ENCODE measurements at places on chromosomes 6 and 20.

DNA sequence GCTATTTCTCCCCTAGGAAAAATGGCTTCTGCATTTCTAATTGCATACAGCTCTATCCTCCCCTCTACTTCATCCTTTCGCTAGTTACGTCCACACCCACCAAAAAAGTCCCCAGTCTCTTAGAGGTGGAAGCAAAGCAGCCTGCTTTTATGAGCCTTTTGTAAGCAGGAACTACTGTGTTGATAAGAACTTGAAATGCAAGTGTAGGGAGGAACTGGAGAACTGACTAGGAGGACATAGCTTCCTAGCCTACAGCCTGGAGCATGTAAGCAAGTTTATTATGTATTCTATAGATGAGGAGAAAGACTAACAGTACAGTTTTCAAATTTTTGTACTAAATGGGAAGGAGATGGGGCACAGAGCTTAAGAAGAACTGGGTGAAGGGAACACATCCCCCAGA is 10.3 kb downstream of the ARHGAP18 start:
- H3K4me1 ChIP-seq: no peaks in the 10 kb centered on the region
- H3K27ac ChIP-seq: no peak overlapping the region
- no peaks in the 10 kb centered on the region for H3K36me3 ChIP-seq
- DNase-seq: no peak
- H3K27me3 ChIP-seq: no peaks in the 10 kb centered on the region

DNA sequence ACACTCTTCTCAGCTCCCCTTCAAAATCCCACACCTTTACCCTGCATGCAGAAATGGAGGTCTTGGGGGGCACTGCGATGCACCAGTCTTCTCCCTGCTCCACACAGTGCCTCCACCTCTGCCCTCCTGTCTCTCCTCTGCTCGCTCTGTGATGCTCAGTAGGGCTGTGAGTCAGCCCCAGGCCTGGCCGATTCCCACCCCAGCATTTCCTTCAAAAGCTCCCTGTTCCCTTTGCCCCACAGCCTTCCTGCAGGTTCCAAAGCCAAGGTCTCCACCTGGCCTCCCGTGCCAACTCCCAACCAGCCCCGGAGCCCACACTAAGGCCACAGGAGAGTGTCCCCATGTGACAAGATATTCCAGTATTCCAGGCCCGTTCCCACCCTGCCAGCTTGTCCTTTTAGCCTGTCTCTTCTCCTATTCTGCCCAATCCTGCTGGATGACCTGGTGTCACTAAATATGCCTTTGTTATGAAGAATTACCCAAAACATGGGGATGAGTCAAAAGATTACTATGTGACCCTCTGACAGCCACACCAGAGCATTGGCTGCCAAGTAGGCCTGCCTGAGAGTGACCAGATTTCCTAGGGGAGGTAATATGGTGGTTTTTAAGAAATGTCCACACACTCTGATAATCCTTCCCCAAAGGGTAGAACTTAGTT is 118.9 kb upstream of the NXT1 start:
- no peak overlapping the region for H3K27ac ChIP-seq
- DNase-seq: peak; percentile 74
- no peaks in the 10 kb centered on the region for H3K27me3 ChIP-seq
- H3K4me1 ChIP-seq: no peaks in the 10 kb centered on the region
- no peak overlapping the region for H3K4me3 ChIP-seq

DNA sequence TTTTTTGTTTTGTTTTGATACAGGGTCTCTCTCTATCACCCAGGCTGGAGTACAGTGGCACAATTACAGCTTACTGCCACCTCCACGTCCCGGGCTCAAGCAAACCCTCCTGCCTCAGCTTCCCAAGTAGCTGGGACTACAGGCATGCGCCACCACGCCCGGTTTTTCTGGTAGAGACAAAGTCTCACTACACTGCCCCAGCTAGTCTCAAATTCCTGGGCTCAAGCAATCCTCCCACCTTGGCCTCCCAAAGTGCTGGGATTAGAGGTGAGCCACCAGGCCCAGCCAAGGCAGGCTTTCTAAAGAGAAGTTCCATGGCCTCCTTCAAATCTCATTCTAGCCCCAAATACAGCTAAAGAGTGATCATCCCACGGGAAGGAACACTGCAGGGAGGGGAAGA is 5.2 kb downstream of the MCCD1 start:
- DNase-seq: no peak
- H3K27me3 ChIP-seq: no peaks in the 10 kb centered on the region
- H3K27ac ChIP-seq: no peak overlapping the region
- peaks cover 10% of the 10 kb centered on the region for H3K4me1 ChIP-seq
- no peak overlapping the region for H3K4me3 ChIP-seq

- peaks cover 4% of the 10 kb centered on the region for H3K4me1 ChIP-seq
- no peak overlapping the region for H3K4me3 ChIP-seq
- DNase-seq: no peak
- H3K27ac ChIP-seq: no peak overlapping the region
- no peaks in the 10 kb centered on the region for H3K27me3 ChIP-seq
Observed at GRCh38 chr6:15359335-15359862, 113.5 kb downstream of the JARID2 start.

DNA sequence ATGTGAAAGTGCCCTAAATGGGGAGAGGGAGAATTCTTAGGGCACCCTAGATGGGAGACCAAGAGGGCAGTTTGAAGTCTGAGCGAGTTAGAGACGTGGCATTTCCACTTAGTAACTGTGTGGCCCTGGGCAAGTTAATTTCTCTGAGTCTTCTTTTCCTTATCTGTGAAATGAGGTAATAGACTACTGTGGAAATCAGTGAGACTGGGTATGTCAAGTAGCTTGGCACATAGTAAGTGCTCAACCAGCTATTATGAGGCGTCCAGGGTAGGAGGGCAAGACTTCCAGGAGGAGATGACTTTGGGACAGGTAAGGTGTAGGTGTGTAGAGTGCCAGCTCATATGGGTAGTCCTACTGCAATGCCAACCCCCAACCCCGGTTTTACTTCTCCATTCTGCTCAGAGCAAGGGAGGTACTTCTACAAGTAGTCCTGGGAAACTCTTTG is 770 bp downstream of the KIF3B start:
- no peak for DNase-seq
- H3K27me3 ChIP-seq: no peaks in the 10 kb centered on the region
- no peaks in the 10 kb centered on the region for H3K36me3 ChIP-seq
- H3K27ac ChIP-seq: peak overlapping the region; percentile 77
- H3K4me3 ChIP-seq: peak overlapping the region; percentile 100
- H3K4me1 ChIP-seq: peaks cover 32% of the 10 kb centered on the region
